Lower lobe of right lung (tissue), 2 donors: ENCODE measurements at places on chromosomes 7 and 10. TPM values are rescaled to one million over a fixed set of nuclear protein-coding genes. Genes with fewer than 3 reads are reported as not detected.

GRCh38 chr10:132624847-132625471 lies 87.4 kb downstream of the INPP5A start:
- DNase-seq: no peak
- H3K4me1 ChIP-seq: peaks cover 39% of the 10 kb centered on the region
- H3K27me3 ChIP-seq: no peaks in the 10 kb centered on the region
- no peak overlapping the region for H3K27ac ChIP-seq
- H3K36me3 ChIP-seq: no peaks in the 10 kb centered on the region
- no peak overlapping the region for H3K4me3 ChIP-seq

DNA sequence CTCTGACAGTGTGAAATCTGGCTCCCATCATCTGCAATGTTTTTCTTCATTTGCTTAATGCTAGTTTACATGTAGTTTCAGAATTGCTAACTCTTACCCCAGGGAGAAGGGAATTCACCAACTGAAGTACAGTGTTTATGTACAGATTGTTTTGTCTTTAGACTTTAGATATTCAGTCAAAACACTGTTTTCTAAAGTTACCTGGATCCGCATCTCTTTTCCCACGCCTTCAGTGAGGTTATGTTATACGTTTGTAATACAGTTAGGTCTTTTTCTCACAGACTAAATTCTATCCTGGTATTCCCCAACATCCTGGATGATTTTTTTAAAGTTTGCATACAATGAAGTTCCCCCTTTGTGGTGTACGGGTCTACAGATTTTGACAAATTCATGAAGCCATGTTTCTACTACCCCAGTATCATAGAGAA lies 3.2 kb upstream of the LYZL1 start:
- H3K4me3 ChIP-seq: no peak overlapping the region
- DNase-seq: no peak
- no peaks in the 10 kb centered on the region for H3K4me1 ChIP-seq
- H3K27me3 ChIP-seq: peaks cover 5% of the 10 kb centered on the region
- H3K27ac ChIP-seq: no peak overlapping the region

The JAKMIP3 gene
- 0.18 TPM for total RNA-seq

The GPER1 gene
- total RNA-seq: 26.0 TPM

The GPR26 gene
- not detected for total RNA-seq

DNA sequence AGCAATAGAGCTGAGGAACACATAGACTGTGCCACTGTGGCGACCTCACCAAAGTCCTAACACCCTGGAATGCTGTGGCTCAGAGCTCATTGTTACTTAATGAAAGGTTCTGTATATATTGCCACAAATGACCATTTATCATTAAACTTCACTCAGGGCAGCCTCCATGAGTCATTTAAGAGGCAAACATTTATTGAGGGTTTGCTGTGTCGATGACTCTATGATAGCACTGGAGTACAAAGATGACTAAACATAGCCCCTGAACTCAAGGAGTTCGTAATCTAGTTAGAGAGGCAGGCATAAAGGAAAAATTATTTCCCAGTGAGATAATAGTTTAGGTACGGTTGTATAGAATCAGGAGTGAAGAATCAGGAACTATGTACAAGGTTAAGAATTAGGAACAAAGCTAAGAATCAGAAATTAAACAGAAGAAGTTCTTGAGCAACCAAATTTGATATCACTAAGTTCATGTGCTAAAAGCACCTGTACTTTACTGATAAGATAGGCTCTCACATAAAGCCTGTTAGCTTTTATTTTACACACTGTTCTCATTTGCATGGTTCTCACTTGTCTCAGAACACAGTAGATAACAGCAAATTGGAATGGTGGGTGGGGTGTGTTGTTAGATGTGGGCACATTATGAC lies 7.9 kb downstream of the ENTPD7 start:
- no peaks in the 10 kb centered on the region for H3K4me1 ChIP-seq
- peaks cover 19% of the 10 kb centered on the region for H3K36me3 ChIP-seq
- no peak overlapping the region for H3K4me3 ChIP-seq
- no peaks in the 10 kb centered on the region for H3K27me3 ChIP-seq
- H3K27ac ChIP-seq: no peak overlapping the region
- no peak for DNase-seq

The ZNF680 gene
- total RNA-seq: 13.6 TPM

- H3K27ac ChIP-seq: peak overlapping the region; percentile 40
- H3K36me3 ChIP-seq: no peaks in the 10 kb centered on the region
- H3K27me3 ChIP-seq: no peaks in the 10 kb centered on the region
- H3K4me1 ChIP-seq: peaks cover 30% of the 10 kb centered on the region
Observed at GRCh38 chr10:112949143-112949823, 764 bp upstream of the TCF7L2 start.

- no peak overlapping the region for H3K27ac ChIP-seq
- no peaks in the 10 kb centered on the region for H3K36me3 ChIP-seq
- DNase-seq: no peak
Observed at GRCh38 chr10:107708981-107709380, 544.5 kb upstream of the SORCS1 start.

The MSS51 gene
- 2.7 TPM for total RNA-seq

DNA sequence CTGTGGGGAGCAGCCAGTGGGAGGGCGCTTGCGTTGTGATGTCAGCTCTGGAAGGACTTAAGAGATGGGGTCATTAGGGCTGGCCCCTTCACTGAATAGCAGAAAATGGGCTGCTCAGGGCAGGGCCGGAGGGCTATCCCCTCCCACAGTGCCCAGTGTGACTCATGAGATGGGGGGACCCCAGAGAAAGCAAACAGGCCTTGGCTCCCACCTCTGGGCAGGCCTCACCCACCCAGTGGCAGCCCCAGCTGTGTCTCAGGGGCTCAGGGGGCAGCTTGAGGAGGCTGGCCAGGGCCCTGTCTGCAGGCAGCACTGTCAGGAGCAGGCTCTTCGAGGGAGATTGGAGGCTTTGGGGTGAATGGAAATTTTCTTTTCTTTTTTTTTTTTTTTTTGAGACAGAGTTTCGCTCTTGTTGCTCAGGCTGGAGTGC lies 168.3 kb downstream of the SLIT1 start:
- H3K4me3 ChIP-seq: no peak overlapping the region
- no peaks in the 10 kb centered on the region for H3K36me3 ChIP-seq
- H3K27ac ChIP-seq: no peak overlapping the region
- H3K27me3 ChIP-seq: no peaks in the 10 kb centered on the region

DNA sequence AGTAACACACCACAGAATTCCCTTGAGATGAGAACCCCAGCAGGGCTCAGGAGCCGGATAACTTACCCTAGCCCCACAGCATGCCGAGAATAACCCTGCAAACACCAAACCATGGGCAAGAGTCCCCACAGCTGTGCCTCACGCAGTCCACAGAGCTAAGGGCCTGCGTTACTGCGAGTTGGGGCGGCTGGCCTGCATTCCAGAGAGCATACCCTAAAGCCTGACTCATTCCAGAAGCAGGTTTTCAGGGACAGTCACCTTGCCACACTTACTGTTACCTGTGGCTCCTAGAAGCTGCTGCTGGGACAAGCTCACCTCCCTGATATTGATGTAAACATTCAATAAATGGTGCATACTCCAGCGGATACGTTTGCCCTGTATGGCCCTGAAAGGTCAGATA lies 18.6 kb downstream of the FGFR2 start:
- H3K27me3 ChIP-seq: no peaks in the 10 kb centered on the region
- H3K4me1 ChIP-seq: peaks cover 18% of the 10 kb centered on the region
- no peak overlapping the region for H3K4me3 ChIP-seq
- H3K27ac ChIP-seq: peak overlapping the region; percentile 46
- no peaks in the 10 kb centered on the region for H3K36me3 ChIP-seq

The DYDC2 gene
- total RNA-seq: 4.2 TPM

The TSPAN14 gene
- total RNA-seq: 169 TPM

GRCh38 chr10:108249940-108250339 lies 1085.4 kb upstream of the SORCS1 start:
- H3K27ac ChIP-seq: no peak overlapping the region
- H3K4me1 ChIP-seq: no peaks in the 10 kb centered on the region
- H3K36me3 ChIP-seq: no peaks in the 10 kb centered on the region
- H3K27me3 ChIP-seq: no peaks in the 10 kb centered on the region
- H3K4me3 ChIP-seq: no peak overlapping the region

DNA sequence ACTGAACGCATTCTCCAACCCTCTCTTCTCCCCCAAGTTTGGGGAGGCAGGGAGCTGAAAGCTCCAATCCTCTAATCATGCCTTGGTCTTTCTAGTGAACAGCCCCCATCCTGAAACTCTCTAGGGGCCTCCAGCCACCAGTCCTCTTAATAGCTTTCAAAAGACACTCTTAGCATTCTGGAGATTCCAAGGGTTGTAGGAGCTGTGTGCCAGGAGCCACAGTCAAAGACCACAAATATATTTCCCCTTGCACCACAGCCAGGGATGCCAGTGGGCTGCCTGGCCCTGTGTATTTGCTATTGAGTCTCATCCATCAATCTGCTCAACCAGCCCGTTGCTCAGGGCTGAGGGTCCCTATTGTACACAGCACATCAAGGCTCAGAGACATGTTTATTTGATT lies 18.5 kb upstream of the MLXIPL start:
- H3K27me3 ChIP-seq: peaks cover 22% of the 10 kb centered on the region
- peaks cover under 1% of the 10 kb centered on the region for H3K4me1 ChIP-seq
- no peak for DNase-seq
- no peaks in the 10 kb centered on the region for H3K36me3 ChIP-seq
- H3K27ac ChIP-seq: no peak overlapping the region

DNA sequence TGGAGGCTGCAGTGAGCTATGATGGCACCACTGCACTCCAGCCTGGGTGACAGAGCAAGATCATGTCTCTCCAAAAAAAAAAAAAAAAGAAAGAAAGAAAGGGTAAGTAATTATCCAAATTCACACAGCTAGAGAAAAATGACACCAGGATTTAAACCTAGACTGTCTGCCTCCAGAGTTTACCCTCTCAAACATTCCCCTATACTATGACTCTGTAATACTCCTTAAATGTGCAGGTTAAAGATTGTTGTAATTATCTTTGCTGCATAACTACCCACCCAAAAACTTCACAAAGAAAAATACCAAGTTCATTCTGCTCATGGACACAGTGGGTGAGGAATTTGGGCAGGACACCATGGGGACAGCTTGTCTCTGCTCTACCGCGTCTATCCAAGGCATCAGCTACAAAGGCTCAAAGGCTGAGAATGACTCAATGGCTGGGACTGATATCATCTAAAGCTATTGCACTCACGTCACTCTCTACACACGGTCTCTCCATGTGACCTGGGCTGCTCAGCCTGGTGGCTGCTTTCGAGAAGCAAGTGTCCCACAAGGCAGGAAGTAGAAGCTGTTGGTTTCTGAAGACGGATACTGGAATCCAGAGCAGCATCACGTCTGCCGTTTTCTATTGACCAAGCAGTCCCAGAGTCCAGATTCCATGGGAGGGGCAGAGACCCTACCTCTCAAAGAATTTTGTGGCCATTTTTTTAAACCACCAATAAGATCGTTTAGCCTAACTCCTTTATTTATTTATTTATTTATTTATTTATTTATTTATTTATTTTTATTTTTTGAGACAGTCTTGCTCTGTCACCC lies 185.7 kb upstream of the AUTS2 start:
- H3K4me3 ChIP-seq: no peak overlapping the region
- no peaks in the 10 kb centered on the region for H3K36me3 ChIP-seq
- H3K27me3 ChIP-seq: no peaks in the 10 kb centered on the region
- no peak for DNase-seq
- H3K27ac ChIP-seq: no peak overlapping the region

The CCZ1B gene
- total RNA-seq: 62.7 TPM

The FXYD4 gene
- total RNA-seq: not detected

DNA sequence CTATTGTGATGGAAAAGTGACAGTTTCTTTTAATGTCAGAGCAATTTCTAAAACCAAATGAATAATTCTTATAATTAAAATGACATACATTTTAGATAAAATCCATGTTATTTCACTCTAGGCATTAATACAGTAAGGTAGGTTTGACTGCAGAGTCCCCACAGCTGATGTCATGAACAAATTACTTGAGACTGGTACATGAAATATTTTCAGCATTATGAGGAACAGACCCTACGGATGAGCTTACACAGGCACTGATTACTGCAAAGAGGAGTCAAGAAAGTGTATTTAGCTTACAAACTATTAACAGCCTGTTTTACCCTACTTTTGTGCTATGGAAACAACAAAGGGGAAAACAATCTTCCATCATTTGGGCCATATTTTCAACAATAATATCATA lies 8.9 kb downstream of the COL1A2 start:
- H3K4me1 ChIP-seq: peaks cover 4% of the 10 kb centered on the region
- no peak for DNase-seq
- peaks cover 37% of the 10 kb centered on the region for H3K36me3 ChIP-seq
- H3K4me3 ChIP-seq: no peak overlapping the region

The FAM25A gene
- total RNA-seq: not detected

DNA sequence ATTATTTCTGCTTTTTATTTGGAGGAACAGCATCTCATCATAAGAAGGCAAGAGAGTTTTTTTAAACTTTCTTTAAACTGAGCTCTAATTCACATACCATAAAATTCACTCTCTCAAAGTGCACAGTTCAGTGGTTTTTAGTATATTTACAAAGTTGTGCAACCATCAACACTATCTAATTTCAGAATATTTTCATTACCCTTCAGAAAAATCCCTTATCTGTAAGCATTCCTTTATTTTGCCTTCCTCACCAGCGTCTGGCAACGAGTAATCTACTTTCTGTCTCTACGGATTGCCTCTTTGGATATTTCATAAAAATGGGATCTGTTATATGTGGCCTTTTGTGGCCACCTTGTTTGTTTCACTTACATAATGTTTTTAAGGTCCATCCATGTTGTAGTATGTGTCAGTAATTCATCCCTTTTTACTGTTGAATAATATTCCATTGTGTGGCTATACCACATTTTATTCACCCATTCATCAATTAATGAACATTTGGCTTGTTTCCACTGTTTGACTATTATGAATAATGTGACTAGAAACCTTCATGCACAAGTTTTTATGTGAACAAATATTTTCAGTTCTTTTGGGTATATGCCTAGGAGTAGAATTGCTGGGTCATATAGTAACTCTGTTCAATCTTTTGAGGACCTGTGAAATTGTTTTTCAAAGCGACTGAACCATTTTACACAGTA lies 181.5 kb downstream of the TRIL start:
- no peaks in the 10 kb centered on the region for H3K27me3 ChIP-seq
- no peaks in the 10 kb centered on the region for H3K4me1 ChIP-seq
- H3K27ac ChIP-seq: no peak overlapping the region
- no peak overlapping the region for H3K4me3 ChIP-seq
- DNase-seq: no peak
- no peaks in the 10 kb centered on the region for H3K36me3 ChIP-seq

The TCAF2 gene
- 6.2 TPM for total RNA-seq

DNA sequence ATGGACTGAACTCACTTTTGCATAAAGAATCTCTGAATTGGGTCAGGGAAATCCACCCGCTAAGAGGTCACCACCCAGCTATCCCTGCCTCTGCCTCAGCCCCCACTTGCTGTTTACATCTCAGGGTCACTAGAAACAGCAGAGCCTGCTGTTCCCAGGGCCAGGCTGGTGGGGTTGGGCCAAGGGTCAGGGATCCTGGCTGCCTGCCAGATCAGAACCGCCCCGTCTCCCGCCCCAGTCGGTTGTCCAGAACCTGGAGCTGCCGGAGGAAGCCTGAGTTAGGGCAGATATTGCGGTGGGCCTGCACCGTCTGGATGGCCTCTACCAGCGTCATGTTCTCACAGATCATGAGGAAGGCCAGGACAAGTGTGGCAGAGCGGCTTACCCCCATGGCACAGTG lies 17.0 kb upstream of the SAMD8 start:
- H3K4me3 ChIP-seq: no peak overlapping the region
- DNase-seq: no peak
- H3K27ac ChIP-seq: no peak overlapping the region
- H3K27me3 ChIP-seq: no peaks in the 10 kb centered on the region
- H3K36me3 ChIP-seq: no peaks in the 10 kb centered on the region

The DRGX gene
- total RNA-seq: not detected

The LIPJ gene
- total RNA-seq: 0.09 TPM
